Retinal pigment epithelial cell (primary cell): ENCODE measurements at places on chromosomes 13 and 19.

DNA sequence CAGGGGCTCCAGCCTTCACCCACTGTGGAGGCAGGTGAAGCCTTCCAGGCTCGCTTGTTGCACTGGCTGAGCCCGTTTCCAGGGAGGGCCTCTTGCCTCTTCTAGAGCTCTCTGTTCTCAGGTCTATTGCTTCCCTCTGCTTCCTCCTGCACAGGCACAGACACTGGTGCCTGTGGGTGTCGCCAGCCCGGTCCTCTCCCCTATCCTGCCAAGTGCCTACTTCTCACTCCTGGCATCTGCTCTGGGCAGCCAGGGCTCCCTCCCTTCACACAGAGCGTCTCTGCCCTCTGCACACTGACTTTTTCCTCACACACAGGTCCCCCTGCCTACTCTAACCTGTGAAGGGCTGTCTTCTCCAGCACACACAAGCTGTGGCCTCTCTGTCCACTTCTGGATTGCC is 60.3 kb downstream of the SLC7A9 start:
- no peak for DNase-seq

GRCh38 chr13:30802953-30803478 is 67.7 kb downstream of the ALOX5AP start:
- no peak for DNase-seq

DNA sequence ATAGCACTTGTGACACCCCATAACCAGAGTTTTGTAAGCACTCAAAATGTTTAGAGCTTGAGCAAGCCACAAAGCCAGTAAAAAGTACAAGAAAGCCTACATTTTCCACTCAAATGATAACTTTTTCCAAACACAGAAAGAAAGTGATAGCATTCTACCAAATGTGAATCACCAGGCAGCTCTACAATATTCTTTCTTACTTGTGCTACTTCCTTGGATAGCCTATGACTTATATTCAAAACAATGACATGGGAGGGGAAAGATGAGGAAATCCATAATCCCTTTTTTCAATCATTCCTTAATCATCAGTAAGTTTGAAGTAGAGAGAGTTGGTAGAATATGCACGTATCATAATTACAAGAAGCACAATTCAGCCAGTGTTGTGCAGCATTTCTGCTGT is 650.8 kb upstream of the PCDH9 start:
- DNase-seq: peak; percentile 29

DNA sequence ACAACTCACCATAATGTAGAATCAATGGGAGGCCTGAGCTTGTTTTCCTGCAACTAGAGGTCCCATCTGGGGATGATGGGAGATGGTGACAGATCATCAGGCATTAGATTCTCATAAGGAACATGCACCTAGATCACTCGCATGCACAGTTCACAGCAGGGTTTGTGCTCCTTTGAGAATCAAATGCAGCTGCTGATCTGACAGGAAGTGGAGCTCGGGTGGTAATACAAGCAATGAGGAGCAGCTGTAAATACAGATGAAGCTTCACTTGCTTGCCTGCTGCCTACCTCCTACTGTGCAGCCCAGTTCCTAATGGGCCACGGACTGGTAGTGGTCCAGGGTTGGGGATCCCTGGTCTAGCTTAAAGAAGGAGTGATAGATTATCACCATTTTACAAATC is 33.0 kb downstream of the KPNA3 start:
- DNase-seq: no peak

GRCh38 chr13:38167164-38167822 is 182.4 kb upstream of the UFM1 start:
- no peak for DNase-seq

- no peak for DNase-seq
Measured at GRCh38 chr19:1220477-1220930, 14.9 kb downstream of the STK11 start.

GRCh38 chr19:45171211-45171623 is 6.8 kb downstream of the TRAPPC6A start:
- no peak for DNase-seq

DNA sequence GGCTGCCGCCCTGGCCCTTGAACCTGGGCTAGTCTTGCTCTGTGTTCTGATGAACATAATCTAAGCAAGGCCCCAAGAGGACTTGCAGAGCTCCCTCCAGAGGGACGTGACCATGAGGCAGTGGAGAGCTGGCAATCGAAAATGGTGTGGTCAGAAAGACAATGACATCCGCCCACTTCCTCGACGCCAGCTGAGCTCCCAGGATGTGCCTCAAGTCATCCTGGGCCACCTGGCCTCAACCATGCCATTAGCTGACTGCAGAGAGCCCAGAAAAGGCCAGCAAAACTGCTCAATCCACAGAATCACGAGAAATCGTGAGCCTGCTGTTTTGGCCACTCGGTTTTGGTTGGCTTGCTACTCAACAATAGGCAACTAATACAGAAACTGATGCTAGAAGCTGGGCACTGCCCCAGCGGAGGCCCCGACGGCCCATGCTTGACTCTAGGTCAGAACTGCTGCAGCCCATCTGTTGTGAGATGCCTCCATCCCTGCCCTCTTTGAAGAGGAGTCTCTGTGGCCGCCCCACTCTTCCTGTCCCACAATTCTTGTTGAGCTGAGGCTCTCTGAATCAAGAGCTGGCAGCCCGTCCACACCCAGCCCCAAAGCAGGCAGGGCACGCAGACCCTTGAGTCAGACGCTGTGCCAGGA is 53.3 kb downstream of the STK24 start:
- no peak for DNase-seq

GRCh38 chr13:97307882-97308624 is 85.9 kb downstream of the MBNL2 start:
- DNase-seq: peak; percentile 60

DNA sequence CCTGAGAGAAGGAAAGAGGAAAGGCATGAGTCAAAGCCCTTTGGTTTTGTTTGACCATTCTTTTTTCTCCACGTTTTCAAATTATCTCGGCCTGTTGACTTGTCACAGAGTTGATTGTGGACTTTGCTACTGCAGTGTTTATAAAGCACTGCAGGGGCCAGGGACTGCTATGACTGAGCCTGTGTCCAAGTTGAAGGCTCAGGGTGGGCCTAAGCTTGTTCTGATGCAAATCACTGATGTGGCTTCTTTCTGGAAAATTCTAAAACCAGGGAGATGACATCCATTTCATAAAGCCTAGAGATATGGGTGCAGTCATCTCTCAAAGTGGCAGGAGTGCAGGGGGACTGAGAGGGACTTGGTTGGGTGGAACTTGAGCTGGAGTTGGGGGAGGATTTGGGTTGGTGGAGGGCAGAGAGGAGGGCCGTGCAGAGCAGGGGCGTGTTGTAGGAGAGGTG is 1.2 kb upstream of the CXCL17 start:
- no peak for DNase-seq

DNA sequence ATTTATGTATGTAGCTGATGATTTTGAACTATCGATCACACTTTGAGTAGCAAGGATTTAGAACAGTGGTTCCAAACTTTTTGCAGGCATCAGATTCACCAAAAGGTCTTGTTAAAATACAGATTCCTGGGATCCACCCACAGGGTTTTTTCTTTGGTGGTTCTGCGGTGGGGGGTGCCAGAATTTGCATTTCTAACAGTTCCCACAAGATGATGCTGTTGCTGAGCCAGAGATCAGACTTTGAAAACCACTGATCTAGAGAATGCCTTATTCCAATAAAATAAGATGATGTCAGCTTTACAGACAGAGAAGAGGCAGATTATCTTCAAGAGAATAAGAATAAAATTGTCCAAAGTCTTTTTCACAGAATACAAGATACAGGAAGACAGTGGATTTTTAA is 80.9 kb upstream of the SHISA2 start:
- no peak for DNase-seq

DNA sequence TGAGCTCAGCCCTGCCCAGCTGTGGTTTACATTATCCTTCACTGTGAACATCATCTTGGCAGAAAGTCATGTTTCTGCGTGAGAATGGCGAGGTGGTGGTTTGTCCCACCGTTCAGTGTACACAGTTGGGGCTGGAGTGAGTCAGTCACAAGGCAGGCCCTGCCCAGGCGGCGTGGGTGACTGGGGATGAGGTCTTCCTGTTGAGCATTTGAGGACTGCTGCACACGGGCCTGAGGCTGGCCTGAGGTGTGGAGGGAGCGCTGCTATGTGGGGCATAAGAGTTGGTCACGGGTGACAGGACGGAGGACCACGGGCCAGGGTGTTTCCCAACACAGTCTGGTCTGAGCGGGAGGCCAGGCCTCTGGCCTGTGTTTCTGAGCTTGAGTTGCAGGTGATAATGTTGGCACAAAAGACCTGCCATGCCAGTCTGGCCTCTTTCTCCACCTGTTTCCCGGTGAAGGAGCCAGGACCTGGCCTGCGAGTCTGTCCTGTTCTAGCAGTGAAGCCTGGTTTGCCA is 13.4 kb upstream of the C19orf33 start:
- DNase-seq: no peak

DNA sequence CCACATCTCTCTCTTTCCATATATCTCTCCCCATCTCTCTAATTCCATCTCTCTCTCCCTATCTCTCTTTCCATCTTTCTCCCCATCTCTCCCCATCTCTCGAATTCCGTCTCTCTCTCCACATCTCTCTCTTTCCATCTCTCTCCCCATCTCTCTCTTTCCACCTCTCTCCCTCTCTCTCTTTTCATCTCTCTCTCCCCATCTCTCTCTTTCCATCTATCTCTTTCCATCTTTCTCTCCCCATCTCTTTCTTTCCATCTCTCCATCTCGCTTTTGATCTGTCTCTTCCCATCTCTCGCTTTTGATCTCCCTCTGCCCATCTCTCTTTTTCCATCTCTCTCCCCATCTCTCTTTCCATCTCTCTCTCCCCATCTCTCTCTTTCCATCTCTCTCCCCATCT is 25.6 kb downstream of the ADGRE3 start:
- DNase-seq: no peak

DNA sequence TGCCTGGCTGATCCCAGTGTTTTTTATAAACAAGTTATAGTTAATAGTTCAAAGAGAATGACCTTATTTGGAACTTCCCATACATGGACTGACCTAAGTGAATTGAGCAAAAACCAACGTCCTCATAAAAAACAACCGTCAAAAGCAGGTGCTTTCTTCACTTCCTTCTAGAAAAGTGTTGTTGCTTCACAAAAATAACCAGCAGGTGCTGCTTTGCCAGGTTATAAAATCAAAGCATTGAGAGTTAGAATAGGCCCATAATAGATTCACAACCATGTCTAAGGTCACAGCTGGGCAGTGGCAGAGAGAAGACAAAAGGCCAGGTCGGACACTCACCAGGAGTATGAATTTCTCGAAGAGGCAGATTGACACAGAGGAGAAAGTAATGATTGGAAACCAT is 9.5 kb downstream of the RUBCNL start:
- DNase-seq: no peak

- no peak for DNase-seq
Measured at GRCh38 chr19:28554321-28555091, 658.4 kb downstream of the UQCRFS1 start.

- DNase-seq: no peak
Measured at GRCh38 chr13:109160887-109161669, 531.7 kb downstream of the MYO16 start.

DNA sequence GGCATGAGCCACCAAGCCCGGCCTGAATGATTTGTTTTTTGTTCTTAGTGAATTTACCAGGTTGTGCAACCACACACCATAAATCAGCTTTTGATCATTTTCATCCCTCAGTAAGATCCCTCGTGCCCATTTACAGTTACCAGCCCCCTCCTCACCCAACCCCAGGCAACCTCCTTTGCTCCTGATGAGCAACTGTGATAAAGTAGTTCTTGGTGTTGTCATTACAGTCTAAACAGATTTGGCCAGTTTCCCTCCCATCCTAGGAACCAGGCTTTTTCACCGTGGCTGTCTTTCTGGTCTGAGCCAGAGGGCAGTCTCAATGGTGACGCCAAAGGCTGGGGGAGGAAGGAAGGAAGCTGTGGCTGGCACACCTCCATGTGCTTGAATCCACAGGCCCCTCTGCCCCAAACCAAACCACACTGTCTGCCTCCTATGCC is 61.2 kb upstream of the WDFY2 start:
- no peak for DNase-seq

DNA sequence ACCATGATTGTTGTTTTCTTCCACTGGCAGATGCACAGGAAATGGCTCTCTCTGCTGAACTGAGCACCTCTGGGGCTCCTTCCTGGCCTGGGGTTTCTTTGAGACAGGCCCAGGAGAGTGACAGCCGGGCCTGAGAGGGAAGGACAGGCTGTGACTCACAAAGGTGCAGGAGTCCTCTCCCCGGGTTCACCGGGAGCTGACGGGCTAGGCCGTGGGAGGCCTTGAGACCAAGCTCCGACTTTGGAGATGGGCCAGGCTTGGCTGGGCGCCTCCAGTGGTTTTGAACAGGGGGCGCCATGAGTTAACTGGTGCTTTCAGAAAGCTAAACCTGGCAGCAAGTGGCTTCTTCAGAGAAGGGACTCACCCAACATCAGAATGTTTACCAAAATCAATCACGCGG is 143.4 kb downstream of the URI1 start:
- no peak for DNase-seq

DNA sequence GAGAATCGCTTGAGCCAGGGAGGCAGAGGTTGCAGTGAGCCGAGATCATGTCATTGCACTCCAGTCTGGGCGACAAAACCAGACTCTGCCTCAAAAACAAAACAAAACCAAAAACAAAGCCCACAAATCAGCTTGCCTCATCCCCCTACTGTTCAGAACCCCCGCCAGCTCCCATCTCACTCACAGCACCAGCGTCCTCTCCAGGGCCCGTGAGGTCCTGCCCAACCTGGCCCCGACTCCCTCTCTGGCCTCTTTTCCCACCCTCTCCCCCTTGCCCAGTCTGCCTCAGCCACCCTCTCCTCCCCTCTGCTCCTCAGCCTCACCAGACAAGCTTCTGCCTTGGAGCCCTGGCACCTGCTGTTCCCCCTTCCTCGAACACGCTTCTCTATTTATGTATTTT is 3.8 kb downstream of the SLC8A2 start:
- DNase-seq: no peak

DNA sequence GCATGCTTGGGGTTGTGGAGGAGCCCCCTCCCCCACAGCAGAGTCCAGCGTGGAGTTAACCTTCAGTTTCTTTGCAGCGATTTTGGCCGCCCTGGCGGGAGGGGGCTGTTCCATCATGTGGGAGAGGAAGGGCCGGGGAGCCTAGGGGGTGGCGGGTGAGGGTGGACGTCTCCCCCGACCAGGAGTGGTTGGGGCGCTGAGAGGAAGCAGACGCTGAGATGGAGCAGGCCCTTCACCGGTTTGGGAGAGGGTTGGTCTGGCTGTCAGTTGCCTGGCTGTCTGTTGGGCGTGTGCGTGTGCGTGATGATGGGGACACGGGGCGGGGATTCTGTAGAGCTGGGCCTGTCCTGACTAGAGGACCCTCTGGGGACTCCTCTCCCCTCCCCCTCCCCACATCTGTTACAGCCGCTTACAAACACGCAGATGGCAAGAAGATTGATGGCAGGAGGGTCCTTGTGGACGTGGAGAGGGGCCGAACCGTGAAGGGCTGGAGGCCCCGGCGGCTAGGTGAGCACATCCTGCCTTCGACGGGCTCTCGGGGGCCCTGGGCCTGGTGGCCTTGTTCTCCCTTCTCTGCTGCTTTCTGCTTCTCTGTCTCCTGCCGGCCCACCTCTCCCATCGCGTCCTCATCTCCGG is 9.8 kb upstream of the LIN7B start:
- DNase-seq: no peak

- DNase-seq: no peak
Measured at GRCh38 chr19:14479309-14479974, 4.3 kb upstream of the PTGER1 start.
